Left renal cortex interstitium (tissue), 4 donors: ENCODE measurements at places on chromosomes 12 and 14. TPM values are rescaled to one million over a fixed set of nuclear protein-coding genes. Genes with fewer than 3 reads are reported as not detected.
A peak's percentile ranks its signal among the peaks of the same experiment; 100 is the strongest.

OTX2 gene
- not detected for polyA plus RNA-seq

TGM1 gene
- 3.4 TPM for polyA plus RNA-seq

TBC1D30 gene
- 6.7 TPM for polyA plus RNA-seq

MYF5 gene
- not detected for polyA plus RNA-seq

TAS2R7 gene
- polyA plus RNA-seq: not detected

GUCY2C gene
- 0.65 TPM for polyA plus RNA-seq

POTEM gene
- polyA plus RNA-seq: not detected

GPR135 gene
- 6.1 TPM for polyA plus RNA-seq

USP44 gene
- 1.9 TPM for polyA plus RNA-seq

FOXG1 gene
- polyA plus RNA-seq: not detected

AVPR1A gene
- 5.1 TPM for polyA plus RNA-seq

PTPN21 gene
- 37.2 TPM for polyA plus RNA-seq

AICDA gene
- 0.32 TPM for polyA plus RNA-seq

RHOJ gene
- 24.8 TPM for polyA plus RNA-seq

PLCZ1 gene
- polyA plus RNA-seq: 0.89 TPM

NFATC4 gene
- polyA plus RNA-seq: 70.2 TPM

TBK1 gene
- polyA plus RNA-seq: 19.7 TPM

DNA sequence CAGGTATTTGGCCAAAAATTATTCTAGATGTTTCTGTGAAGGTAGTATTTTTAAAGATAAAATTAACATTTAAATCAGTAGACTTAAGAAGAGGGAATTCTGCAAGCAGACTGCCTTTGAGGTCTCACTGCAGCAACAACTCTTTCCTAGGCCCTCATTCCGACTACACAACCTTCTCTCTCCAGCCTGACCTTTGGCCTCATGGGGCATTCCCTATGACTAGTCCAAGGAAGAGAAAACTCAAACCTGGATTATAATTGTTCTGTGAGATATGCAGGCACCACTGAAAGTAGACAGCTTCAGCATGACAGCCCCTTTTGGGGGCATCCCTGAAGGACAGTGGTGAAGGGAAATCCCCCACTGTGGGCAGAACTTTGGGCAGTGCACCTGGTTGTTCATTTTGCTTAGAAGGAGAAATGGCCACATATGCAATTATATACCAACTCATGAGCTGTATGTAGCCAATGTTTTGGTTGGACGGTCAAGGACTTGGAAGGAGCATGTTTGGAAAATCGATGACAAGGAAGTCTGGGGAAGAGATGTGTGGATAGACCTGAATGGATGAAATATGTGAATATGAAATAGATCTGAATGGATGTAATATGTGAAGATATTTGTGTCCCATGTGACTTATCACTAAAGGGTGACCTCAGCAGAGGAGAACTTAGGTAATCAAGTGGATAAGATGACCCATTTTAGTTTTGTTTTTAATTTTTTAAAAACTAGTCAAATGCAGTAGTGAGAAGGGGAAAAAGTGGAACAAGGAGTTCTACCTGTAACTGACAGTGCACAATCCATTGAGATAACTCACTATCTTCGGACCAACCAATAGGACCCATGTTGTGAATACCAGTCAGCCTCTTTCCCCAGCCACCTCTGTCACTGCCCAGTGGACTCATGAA is 233.3 kb upstream of the FOXN3 start:
- no peak for DNase-seq

DNA sequence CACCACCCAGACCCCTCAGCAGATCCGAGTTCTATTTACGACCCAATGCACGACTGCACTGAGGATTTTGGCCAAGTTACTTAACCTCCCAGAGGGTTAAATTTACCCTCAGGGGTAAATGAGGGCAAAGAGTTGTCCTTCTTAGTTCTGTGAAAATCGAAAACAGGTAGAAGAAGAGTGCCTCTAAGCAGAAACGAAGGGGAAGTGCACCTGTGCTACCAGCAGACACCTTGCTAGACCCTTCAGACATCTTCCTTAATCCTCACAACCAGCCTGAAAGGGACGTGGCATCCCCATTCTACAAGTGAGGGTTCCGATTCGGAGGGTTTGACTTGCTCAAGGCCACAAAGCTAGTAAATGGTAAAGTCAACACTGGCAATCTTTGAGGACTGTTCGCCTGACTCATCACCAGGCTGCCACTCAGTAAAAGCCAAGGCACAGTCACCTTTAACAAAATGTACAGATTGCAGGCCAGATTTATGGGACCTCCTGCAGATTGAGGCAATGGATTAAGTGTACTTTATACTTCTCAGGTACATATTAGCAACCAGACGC is 1.6 kb downstream of the GSG1 start:
- no peak for DNase-seq

- DNase-seq: no peak
Measured at GRCh38 chr14:89507521-89507920, 90.5 kb upstream of the FOXN3 start.

DNA sequence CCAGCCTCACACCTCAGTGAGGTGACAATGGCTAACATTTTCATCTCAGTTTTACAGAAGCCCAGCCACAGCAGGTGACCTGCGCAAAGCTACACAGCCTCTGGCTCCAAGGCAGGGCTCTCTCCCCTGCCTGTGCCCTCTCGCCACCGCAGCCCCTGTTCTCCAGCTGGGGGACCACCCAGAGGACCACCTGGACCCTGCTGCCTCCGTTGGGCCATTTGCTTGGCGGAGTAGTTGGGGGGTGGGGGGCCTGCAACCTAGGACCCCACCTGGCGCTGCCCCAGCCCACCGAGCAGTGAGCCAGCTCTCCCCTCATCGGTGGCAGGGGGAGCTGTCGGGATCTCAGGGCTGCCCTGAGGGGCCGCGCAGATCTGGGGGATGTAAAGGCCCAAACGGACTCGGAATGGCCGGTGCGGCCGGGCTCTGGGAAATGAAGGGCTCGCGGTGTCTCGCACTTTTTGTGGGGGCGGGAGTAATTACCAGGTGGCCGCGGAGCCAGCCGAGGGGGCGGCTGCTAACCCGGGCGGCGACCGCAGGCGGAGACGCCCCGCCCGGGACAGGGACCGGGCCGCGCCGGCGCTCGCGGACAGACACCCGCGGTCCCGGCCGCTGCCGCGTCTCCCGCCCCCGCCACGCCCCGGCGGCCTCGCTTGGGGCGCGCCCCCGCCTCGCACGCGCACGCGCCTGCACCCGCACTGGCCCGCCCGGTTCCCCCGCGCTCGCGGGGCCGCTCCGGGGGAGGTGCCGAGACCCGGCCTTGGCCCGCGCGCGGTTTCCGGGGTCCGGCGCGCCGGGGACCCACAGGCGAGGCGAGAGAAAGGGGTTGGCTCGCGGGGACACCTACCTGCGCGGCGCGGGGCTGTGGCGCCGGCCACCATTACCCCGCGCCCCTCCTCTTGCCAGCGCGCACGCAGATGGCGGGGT is 8.6 kb upstream of the GPR68 start:
- DNase-seq: no peak

- DNase-seq: no peak
Measured at GRCh38 chr12:124386661-124387527, 92.0 kb downstream of the RFLNA start.

DNA sequence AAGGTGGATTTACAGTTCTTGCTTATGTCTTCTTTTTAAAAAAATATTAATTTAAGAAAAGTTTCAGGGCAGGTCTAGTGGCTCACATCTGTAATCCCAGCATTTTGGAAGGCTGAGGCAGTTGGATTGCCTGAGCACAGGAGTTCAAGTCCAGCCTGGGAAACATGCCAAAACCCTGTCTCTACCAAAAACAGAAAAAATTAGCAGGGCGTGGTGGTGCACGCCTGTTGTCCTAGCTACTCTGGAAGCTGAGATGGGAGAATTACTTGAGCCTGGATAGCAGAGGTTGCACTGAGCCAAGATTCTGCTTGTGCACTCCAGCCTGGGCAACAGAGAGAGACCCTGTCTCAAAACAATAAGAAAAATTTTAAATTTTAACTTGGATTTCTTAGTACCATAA is 5.4 kb upstream of the TAS2R46 start:
- DNase-seq: no peak

- no peak for DNase-seq
Measured at GRCh38 chr14:20177433-20177974, 13.2 kb upstream of the OR11G2 start.

- no peak for DNase-seq
Measured at GRCh38 chr12:13183620-13184019, 12.9 kb upstream of the EMP1 start.

- DNase-seq: no peak
Measured at GRCh38 chr12:49293056-49293956, 1.6 kb upstream of the PRPH start.

GRCh38 chr12:8871068-8871467 is 43.2 kb upstream of the PHC1 start:
- DNase-seq: no peak

DNA sequence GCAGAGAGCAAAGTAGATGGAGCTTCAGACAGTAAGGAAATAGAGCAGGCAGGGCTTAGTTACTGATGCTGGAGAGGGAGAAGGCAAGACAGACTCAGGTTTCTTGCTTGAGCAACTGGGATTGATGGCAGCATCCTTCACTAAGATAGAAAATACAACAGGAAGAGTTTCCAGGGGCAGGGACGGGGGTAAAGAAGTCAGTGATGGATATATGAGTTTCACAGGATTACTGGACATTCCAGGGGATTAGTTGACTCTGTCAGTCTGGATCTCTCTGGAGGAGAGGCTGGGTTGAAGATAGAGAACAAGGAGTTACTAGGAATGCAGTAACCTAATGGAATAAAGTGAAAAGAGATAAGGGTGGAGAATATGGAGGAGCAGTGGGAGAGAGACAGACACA is 74.5 kb upstream of the ATF1 start:
- DNase-seq: no peak

- no peak for DNase-seq
Measured at GRCh38 chr12:34388636-34389377, 366.5 kb downstream of the ALG10 start.

- no peak for DNase-seq
Measured at GRCh38 chr14:97270308-97270707, 473.1 kb downstream of the VRK1 start.

DNA sequence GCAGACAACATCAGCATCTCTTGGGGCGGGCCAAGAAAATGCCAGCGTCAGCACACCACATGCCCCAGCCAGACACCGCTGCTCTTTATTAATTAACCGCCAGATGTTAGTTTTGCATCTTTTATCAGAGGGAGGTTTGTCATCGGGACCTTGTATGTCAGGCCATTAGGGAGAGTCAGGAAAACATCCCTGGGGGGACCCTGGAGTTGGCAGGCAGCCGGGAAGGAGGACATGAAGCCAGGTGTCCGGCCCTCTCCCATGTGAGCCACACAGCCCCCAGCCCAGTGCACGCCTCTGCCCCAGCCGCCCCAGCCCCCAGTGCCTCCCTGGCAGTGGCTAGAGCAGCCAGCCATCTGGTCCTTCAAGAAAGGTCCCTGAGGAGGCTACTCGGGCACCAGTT is 56.9 kb upstream of the FAM222A start:
- no peak for DNase-seq

- DNase-seq: no peak
Measured at GRCh38 chr14:68982581-68982980, 3.5 kb upstream of the ACTN1 start.

DNA sequence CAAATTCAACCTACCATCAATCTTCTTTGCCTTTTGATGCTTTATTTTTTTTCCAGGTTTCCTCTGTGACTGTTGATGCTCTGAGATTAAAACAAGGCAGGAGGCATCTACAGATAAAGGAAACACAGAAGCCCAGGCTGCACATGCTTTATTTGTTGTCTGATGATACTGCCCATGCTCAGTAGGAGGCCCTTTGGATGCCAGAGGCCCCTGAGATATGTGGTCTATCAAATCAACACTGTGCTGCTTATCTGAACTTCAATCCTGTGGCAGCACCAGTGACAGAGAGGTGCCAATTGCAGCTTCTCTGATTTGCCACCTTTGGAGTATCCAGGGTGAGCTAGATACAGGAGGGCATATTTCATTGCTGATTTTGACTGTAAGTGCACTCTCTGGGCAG is 571.3 kb upstream of the TBX3 start:
- no peak for DNase-seq

GRCh38 chr12:52066346-52067080 is 3.3 kb upstream of the ATG101 start:
- DNase-seq: no peak

- DNase-seq: no peak
Measured at GRCh38 chr14:92984082-92984788, 61.3 kb downstream of the CHGA start.

DNA sequence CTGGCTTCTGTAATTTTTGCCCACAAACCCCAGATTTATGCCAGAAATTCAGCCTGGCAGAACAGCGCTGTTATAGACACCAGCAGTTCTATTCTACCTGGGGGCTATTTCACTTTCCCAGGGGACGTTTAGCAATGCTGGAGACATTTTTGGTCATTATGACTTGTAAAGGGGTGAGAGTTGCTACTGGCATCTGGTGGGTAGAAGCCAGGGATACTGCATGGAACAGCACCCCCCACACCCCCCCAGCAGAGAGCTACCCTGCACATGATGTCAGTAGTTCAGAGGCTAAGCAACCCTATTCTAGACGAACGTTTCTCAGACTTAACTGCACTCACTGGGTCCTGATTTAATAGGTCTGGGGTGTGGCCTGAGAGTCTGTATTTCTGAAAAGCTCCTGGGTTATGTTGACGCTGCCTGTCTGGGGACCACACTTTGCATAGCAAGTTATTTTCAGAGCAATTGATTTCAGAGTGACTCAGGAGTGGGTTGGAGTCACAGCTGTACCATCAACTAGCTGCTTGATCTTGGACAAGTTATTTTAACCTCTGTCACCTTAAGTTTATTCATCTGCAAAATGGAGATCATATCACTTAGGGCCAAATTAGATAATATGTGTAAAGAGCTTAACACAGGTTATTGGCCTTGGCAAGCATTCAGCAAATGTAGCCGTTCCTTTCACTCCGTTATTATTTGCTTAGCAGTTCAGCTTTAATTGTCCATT is 48.5 kb downstream of the CHST11 start:
- DNase-seq: no peak

GRCh38 chr14:32623300-32624093 is 294.4 kb downstream of the AKAP6 start:
- no peak for DNase-seq

DNA sequence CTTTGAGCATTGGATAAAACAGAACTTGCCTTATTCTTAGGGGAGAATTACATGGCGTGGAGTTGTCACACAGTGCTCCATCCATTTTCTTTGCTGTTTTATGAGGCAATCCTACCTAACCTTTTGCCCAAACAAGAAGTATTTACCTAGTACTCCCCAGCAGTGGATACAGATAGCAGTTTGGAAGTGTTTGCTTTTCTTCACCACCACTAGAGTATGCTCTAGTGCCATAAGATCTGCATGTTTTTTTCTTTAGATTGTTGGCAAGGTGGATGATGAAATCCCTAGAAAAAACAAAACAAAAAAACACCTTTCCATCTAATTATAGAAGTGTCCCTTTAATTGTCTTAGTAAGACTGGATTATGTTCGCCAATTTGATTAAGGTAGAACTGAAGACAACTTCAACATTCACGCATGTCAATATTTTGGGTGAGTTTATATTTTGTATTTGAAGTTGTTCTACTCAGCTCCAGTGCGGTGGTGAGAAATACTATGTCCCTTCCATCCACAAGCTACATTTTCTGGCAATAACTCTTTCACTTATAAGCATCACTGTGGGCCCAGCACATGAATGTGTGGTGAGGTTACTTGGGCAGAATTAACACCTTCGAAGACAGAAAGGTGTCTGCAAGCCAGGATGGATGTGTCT is 23.6 kb upstream of the TMEM260 start:
- peak; percentile 27 for DNase-seq

GRCh38 chr14:88851587-88851986 is 27.1 kb downstream of the TTC8 start:
- DNase-seq: no peak
